ENCODE measurements at places on chromosomes 12 and 14. TPM values are rescaled to one million over a fixed set of nuclear protein-coding genes. Genes with fewer than 3 reads are reported as not detected.

- no peaks in the 10 kb centered on the region for H3K27me3 ChIP-seq
- H3K36me3 ChIP-seq, result no peaks in the 10 kb centered on the region
- no peak overlapping the region for H3K27ac ChIP-seq
Observed at GRCh38 chr12:22415342-22416309, 81.1 kb upstream of the ST8SIA1 start.

GRCh38 chr14:92993302-92993701 lies 70.4 kb downstream of the CHGA start:
- H3K4me3 ChIP-seq, result no peak overlapping the region
- H3K27me3 ChIP-seq, result no peaks in the 10 kb centered on the region
- no peaks in the 10 kb centered on the region for H3K36me3 ChIP-seq
- no peak for DNase-seq
- H3K27ac ChIP-seq, result no peak overlapping the region
- H3K4me1 ChIP-seq, result no peaks in the 10 kb centered on the region

DNA sequence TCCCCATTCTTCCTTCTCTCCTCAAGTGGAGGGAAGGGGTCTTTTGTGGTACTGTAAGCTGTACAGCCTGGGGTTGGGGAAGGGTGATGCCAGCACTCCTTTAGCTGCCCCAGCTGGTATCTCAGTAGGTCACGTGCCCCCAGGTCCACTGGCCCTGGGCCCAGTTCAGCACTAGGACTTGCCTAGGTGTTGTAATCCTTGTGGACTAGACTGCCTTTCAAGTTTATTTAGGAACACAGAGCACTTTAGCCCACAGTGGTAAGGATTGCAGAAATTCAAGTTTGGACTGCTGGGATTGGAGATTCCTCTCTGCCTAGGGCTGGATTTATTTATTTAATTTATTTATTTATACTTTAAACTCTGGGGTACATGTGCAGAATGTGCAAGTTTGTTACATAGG lies 569.6 kb downstream of the AACS start:
- H3K27ac ChIP-seq, result no peak overlapping the region
- H3K27me3 ChIP-seq, result no peaks in the 10 kb centered on the region
- H3K36me3 ChIP-seq, result no peaks in the 10 kb centered on the region

- H3K4me1 ChIP-seq, result no peaks in the 10 kb centered on the region
- H3K27ac ChIP-seq, result no peak overlapping the region
- no peak for DNase-seq
- H3K36me3 ChIP-seq, result no peaks in the 10 kb centered on the region
Observed at GRCh38 chr12:91579516-91580263, 397.1 kb upstream of the DCN start.

DNA sequence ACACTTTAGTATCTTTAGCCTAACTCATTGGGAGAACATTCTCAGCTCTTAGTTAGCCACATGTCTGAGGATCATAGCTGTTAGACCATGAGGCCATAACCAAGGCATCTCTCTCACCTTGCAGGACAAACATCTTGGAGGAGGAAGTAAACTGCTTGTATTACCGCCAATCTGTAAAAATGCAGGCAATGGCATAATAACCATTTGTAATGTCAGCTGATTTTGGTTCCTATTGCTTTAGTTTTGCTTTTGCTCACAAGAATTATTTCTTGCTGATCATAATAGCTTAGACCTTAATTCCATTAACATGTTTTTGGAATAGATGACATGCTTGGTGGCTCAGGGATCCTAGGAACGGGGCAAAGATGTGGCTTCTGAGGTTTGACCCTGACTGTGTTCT lies 16.4 kb upstream of the GSG1 start:
- no peak overlapping the region for H3K27ac ChIP-seq
- H3K4me3 ChIP-seq, result no peak overlapping the region
- H3K36me3 ChIP-seq, result no peaks in the 10 kb centered on the region
- peaks cover 5% of the 10 kb centered on the region for H3K4me1 ChIP-seq
- no peak for DNase-seq

DNA sequence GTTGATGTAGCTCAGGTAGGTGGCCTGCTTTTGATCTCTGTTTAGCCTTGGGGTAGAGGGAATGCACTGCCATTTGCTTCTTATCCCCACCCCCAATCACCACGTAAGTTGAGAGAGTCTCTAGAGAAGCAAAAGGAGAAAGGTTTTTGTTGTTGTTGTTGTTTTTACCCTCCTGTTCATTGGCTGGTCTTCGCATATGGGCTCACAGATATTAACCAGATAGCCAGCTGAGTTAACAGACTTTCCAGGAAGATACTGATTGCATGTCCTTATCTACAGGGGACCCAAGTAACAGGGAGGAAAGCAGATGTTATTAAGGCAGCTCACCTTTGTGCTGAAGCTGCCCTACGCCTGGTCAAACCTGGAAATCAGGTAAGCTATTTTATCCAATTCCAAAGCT lies 2.9 kb downstream of the PA2G4 start:
- DNase-seq, result no peak
- peaks cover 5% of the 10 kb centered on the region for H3K4me1 ChIP-seq
- peaks cover 17% of the 10 kb centered on the region for H3K36me3 ChIP-seq
- no peaks in the 10 kb centered on the region for H3K27me3 ChIP-seq
- no peak overlapping the region for H3K27ac ChIP-seq

GRCh38 chr14:92701826-92702225 lies 46.6 kb downstream of the LGMN start:
- H3K36me3 ChIP-seq, result no peaks in the 10 kb centered on the region
- H3K27me3 ChIP-seq, result no peaks in the 10 kb centered on the region
- no peak for DNase-seq

GRCh38 chr12:2449586-2449985 lies 345.2 kb upstream of the FKBP4 start:
- no peaks in the 10 kb centered on the region for H3K4me1 ChIP-seq
- H3K36me3 ChIP-seq, result no peaks in the 10 kb centered on the region

DNA sequence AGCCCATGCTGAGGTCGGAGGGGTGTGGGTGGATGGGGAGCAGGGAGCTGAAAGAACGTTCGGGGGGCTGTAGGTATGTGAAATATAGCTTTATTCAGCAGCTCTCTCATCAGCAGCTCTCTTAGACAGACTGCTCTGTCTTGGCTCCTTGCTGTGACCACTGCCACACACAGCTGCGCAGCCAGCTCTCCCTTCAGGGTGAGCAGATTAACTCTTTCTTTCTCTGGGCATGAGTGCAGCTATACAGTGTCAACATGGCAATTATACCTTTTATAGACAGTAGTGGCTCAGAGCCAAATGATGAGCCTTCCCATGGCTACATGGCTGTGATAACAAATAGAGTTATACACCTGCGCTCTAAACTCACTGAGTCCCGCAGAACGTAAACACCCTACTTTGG lies 137.7 kb upstream of the NEDD1 start:
- H3K4me1 ChIP-seq, result no peaks in the 10 kb centered on the region
- H3K27ac ChIP-seq, result no peak overlapping the region
- no peak overlapping the region for H3K4me3 ChIP-seq
- H3K27me3 ChIP-seq, result no peaks in the 10 kb centered on the region

DNA sequence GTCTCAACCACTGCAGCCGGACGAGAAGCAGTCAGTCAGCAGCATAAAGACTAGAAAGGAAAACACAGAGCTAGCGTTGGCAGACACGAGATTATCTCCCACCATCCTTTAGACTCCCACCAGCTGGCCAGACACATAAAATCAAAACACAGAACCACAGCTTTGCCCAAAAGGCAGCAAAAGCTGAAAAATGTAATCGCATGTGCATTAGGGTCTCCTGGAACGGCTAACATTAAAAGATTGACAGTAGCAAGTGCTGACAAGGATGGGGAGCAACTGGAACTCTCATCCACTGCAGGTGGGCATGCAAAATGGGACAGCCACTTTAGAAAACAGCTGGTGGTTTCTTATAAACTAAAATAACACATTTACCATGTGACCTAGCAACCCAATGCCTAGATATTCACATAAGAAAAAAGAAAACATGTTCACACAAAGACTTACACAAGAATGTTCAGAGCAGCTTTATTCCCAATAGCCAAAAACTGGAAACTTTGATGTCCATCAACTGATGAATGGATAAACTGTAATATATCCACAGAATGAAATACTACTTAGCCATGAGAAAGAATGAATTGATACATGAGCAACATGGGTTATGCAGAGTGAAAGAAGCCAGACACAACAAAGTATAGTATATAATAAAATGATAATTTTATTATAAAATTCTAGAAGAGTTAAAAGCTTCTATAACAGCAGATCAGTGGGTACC lies 37.7 kb downstream of the NCOR2 start:
- no peaks in the 10 kb centered on the region for H3K27me3 ChIP-seq
- DNase-seq, result no peak
- H3K27ac ChIP-seq, result no peak overlapping the region
- H3K4me1 ChIP-seq, result peaks cover 2% of the 10 kb centered on the region

GRCh38 chr12:102430661-102431060 lies 49.7 kb downstream of the IGF1 start:
- DNase-seq, result peak; percentile 25
- H3K27me3 ChIP-seq, result no peaks in the 10 kb centered on the region
- peaks cover 13% of the 10 kb centered on the region for H3K4me1 ChIP-seq
- no peak overlapping the region for H3K4me3 ChIP-seq
- no peak overlapping the region for H3K27ac ChIP-seq

DNA sequence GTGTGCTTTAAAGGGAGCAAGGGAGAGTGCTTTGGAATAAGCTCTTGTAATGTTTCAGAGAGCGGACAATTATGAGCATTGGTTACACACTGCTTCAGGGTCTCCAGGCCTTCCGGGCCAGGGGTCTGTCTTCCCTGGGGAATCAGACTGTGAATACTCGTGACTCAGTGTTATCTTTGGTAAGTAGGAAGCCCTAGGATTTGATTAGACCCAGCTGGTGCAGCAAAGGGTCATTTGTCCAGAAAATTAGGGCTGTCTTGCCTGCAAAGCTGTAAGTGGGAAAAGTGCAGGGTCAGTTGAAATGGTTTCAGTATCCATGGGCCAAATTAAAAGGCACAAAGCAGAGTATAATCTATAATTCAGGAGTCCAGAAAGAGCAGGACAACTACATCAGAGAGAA lies 475.6 kb downstream of the MED13L start:
- H3K27ac ChIP-seq, result no peak overlapping the region
- no peaks in the 10 kb centered on the region for H3K36me3 ChIP-seq
- DNase-seq, result no peak
- no peaks in the 10 kb centered on the region for H3K27me3 ChIP-seq
- H3K4me1 ChIP-seq, result no peaks in the 10 kb centered on the region

- H3K27ac ChIP-seq, result no peak overlapping the region
- no peaks in the 10 kb centered on the region for H3K36me3 ChIP-seq
- H3K4me3 ChIP-seq, result no peak overlapping the region
- DNase-seq, result no peak
Observed at GRCh38 chr12:127479256-127479655, 787.7 kb upstream of the TMEM132C start.

DNA sequence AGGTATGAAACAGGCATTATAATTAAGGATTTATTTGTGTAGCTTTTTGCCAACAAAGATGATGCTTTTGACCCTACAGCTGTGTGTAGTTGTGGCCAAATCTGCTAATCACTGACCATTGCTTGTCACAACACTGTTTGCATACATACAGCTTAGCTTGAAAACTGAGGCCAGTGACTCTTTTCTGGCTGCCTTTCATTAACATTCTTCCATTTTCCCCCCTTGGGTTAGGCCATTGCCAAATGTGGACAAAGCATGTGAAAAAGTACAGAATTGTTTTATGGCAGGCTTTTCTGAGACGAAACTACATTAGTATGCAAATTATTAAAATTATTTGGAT lies 263.3 kb downstream of the SLC16A7 start:
- H3K27ac ChIP-seq, result no peak overlapping the region
- no peaks in the 10 kb centered on the region for H3K36me3 ChIP-seq
- H3K27me3 ChIP-seq, result no peaks in the 10 kb centered on the region
- H3K4me3 ChIP-seq, result no peak overlapping the region

- no peak overlapping the region for H3K4me3 ChIP-seq
- H3K27ac ChIP-seq, result no peak overlapping the region
- peaks cover 8% of the 10 kb centered on the region for H3K27me3 ChIP-seq
- no peaks in the 10 kb centered on the region for H3K4me1 ChIP-seq
Observed at GRCh38 chr12:116896411-116896924, 14.3 kb upstream of the FBXW8 start.

GRCh38 chr12:47991106-47992061 lies 12.9 kb downstream of the COL2A1 start:
- H3K27me3 ChIP-seq, result peaks cover 36% of the 10 kb centered on the region
- no peaks in the 10 kb centered on the region for H3K4me1 ChIP-seq
- no peak overlapping the region for H3K4me3 ChIP-seq
- H3K27ac ChIP-seq, result no peak overlapping the region
- no peaks in the 10 kb centered on the region for H3K36me3 ChIP-seq
- no peak for DNase-seq

DNA sequence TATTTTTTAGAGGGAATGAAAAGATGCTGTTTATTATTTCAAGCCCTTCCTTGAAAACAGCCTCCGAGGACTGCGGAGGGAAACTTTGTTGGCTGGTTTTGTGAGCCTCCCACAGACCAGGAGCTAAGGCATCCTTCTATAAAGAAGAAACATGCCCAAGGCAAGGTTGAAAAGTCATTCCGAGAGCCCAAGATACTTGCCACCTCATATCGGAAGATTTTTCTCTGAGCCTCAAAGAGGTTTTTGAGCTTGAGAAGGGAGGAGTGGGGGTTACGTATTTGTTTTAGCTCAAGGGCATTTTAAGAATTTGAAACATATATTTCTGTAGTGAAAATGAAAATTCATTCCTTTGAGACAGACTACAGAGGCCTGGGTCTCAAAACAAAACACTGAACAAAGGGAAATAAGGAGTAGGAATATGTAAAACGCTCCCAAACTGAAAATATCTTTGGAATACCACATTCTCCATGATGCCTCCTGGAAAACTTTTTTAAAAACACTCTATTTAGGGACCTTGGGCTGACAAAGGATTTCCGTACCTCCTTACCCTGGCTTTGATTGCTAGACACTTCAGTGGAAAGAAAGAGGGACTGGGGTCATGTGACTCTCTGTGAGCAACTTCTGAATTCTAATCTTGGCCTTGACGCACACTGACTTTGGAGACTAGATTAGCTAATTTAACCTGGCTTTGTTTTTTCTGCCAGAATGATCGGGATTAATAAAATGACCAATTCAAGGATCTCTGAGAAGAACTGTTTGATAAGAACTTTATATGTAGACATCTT lies 180.9 kb downstream of the SRGAP1 start:
- H3K27ac ChIP-seq, result no peak overlapping the region
- H3K4me1 ChIP-seq, result peaks cover 15% of the 10 kb centered on the region
- DNase-seq, result no peak

- no peak overlapping the region for H3K4me3 ChIP-seq
- peak; percentile 5 for DNase-seq
- H3K27me3 ChIP-seq, result no peaks in the 10 kb centered on the region
Observed at GRCh38 chr12:81597928-81598604, 161.1 kb downstream of the PPFIA2 start.

BHLHE41 gene
- total RNA-seq, result 2.3 TPM

SAMD15 gene
- total RNA-seq, result 0.33 TPM

SETD1B gene
- 3.5 TPM for total RNA-seq

PHLDA1 gene
- total RNA-seq, result 252 TPM

TSPAN9 gene
- 35.2 TPM for total RNA-seq

TMEM229B gene
- total RNA-seq, result 0.77 TPM

CTSG gene
- not detected for total RNA-seq

MANSC4 gene
- total RNA-seq, result 0.17 TPM

GRIN2B gene
- not detected for total RNA-seq

KLRG1 gene
- total RNA-seq, result 1.0 TPM

CAPZA3 gene
- not detected for total RNA-seq

CAPS2 gene
- total RNA-seq, result 9.2 TPM

LETMD1 gene
- 61.4 TPM for total RNA-seq

CCDC60 gene
- not detected for total RNA-seq

PLEKHG7 gene
- total RNA-seq, result not detected

ETV6 gene
- total RNA-seq, result 3.6 TPM

Measured in fibroblast of lung (primary cell).